ENCODE measurements at places on chromosomes 2 and 18. TPM values are rescaled to one million over a fixed set of nuclear protein-coding genes. Genes with fewer than 3 reads are reported as not detected.
A peak's percentile ranks its signal among the peaks of the same experiment; 100 is the strongest.

The SERPINB3 gene
- total RNA-seq: not detected

GRCh38 chr2:118837067-118837466, 10.4 kb downstream of the EN1 start:
- DNase-seq: peak; percentile 68

GRCh38 chr2:31137211-31138036, 816 bp downstream of the GALNT14 start:
- peak; percentile 88 for DNase-seq

DNA sequence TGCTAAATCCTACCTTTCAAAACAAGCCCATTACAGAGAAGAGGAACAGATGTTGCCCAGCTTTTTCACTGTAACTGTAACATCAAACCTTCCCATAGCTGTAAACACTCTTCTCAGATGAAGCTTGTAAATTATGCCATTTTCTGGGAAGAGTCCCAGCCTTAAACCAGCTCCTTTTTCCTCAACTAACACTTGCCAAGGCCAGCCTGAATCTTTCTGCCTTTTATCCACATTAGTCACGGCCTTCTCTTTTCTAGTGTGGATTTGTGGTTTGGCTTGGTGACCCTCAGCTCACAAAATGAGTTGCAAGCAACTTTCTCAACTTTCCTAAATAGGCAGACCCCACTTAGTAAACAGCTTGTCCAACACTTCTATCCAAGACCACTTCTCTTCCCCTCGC, 90.2 kb downstream of the CABLES1 start:
- DNase-seq: peak; percentile 96

The SFXN5 gene
- total RNA-seq: 17.0 TPM

DNA sequence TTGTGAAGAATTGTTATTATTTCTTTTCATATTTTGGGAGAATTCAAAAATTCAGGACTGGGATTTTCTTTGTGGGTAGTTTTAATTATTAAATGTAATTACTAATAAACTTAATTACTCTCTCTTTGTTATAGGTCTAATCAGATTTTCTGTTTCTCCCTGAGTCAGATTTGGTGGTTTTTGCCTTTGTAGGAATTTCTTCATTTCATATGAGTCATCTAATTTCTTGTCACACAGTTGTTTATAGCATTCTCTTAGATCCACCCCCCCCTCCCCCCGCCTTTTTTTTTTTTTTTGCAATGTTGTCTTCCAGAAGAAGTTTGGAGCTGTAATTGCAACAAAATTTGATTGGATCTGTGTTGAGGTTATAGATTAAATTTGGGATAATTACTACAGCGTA, 26.0 kb upstream of the GALR1 start:
- DNase-seq: no peak

GRCh38 chr2:8018956-8019355, 662.9 kb upstream of the ID2 start:
- DNase-seq: no peak

GRCh38 chr2:54649191-54649590, 74.3 kb upstream of the EML6 start:
- DNase-seq: peak; percentile 43

DNA sequence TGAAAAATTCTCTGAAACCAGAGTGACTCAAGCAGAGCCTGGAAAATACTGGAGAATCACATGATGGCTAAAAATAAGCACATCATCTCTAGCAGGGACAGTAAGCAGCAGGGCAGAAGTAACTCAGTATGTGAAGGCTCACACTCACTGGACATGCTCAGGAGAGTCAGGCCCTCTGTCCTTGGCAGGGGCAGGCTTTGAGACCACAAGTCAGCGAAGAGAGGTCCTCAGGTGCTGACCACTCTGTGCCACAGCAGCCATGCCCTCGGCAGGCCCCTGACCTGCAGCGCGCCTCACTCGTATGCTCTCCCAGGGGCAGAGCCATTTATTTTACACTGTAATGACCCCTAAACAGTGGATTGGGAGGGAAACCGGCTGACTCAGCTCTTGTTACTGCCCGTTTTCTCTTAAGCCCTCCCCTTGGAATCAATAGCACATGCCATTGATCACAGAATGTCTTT, 76.8 kb downstream of the MAPRE2 start:
- DNase-seq: no peak

DNA sequence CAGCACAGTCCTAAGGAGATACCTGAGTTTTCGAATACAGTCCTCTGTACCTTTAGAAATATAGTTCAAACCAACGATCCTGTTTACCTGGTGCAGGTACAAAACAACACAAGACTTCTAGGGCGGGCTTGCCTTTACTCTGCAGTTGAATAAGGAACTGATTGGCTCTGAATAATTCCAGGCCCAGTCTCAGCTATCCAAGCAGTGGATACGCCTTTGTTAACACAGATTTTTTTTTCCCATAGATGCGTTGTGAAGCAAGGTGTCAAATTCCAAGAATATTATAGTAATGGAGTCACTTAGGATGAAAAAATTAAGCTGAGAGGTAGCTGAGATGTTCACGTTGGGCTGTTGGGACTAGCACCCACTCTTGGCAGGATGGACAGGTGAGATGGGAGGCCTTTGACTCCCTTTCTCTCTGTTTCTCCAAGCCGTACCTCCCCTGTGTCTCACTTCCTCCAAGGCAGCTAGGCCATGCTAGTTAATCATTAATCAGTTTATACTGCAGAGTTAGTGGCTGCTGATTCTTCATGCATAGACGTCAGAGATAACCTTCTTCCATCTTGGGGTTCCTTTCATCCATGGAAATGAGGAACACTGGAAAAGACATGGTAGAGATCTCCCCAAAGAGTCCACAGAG, 380.8 kb upstream of the ACVR2A start:
- no peak for DNase-seq

Data from osteoblast (primary cell).